ENCODE measurements at places on chromosomes 12 and 14. TPM values are rescaled to one million over a fixed set of nuclear protein-coding genes. Genes with fewer than 3 reads are reported as not detected.

- DNase-seq = peak; percentile 22
- peaks cover 25% of the 10 kb centered on the region for H3K27me3 ChIP-seq
- no peak overlapping the region for H3K4me3 ChIP-seq
Observed at GRCh38 chr12:66087365-66087943, 43.1 kb downstream of the LLPH start.

Gene SLC41A2
- total RNA-seq = 16.4 TPM

Gene ZBTB42
- total RNA-seq = 5.9 TPM

GRCh38 chr12:65293735-65294134 lies 15.3 kb downstream of the MSRB3 start:
- no peak overlapping the region for H3K4me3 ChIP-seq
- H3K4me1 ChIP-seq = no peaks in the 10 kb centered on the region
- no peak for DNase-seq

DNA sequence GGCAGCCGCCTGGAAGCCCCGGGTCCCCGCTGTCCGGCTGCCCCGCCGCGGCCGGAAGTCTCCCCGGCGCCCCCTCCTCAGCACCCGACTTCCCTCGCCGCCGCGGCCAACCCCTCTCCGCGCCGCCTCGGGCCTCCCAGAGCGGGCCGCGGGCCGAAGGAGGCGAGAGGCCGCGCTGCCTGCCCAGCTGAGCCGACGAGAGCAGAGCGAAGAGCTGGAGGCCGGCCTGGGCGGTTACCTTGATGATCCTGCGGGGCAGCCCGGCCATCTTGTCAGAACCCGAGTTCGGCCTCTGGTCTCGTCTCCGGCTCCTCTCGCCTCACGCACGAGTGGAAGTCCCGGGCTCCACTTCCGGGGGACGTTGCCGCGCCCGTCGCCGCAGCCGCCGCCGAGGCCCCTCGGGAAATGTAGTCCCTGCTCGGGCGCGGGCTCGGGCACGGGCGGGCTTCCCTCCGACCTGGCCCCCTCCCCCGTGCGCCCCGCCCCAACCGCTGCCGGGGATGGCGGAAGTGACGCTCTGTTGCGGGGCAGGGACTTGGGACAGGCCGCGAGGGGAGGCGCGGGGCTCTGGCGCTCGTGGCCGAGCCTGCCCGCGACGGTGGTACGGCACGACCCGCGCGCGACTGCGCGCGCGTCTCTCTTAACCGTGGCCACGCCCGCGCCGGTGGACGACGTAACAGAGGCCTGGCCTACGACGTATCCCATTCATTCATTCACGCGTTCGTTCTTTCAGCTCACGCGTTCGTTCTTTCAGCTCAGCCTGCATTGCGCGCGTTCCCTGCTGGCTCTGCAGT lies at the start of gene UBE2N:
UBE2N (minus strand) TSS at position 331 of the 794 bp plus-strand sequence; CDS start at position 268, 63 bp downstream.
- peak within 1 kb of the TSS; percentile 99 for H3K27ac ChIP-seq
- H3K36me3 ChIP-seq = peaks cover 7% of the 10 kb centered on the region
- H3K4me3 ChIP-seq = peak within 1 kb of the TSS; percentile 96

Gene NTF3
- not detected for total RNA-seq

GRCh38 chr12:124506145-124506831 lies 61.1 kb downstream of the NCOR2 start:
- no peaks in the 10 kb centered on the region for H3K27me3 ChIP-seq
- peaks cover 1% of the 10 kb centered on the region for H3K36me3 ChIP-seq
- no peak overlapping the region for H3K4me3 ChIP-seq
- H3K27ac ChIP-seq = no peak overlapping the region
- no peak for DNase-seq

DNA sequence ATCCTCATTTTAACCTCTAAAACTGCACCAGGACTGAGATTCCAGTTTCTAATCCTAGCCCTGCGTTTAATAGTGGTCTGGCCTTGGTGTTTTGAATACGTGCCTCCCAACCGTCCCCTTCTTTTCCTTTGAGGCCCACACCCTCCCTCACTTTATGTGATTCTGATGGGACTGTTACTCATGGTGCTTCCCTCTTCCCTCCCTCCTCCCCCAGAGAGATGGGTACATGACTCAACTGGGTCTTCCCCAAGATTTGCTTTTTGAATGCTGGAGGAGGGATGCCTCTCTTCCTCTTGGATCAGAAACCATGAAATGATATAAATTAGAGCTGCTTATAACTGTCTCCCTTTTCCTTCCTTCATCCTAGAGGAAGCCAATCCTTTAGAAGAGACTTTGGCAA lies 8.2 kb upstream of the PPP2R5E start:
- H3K4me1 ChIP-seq = peaks cover 5% of the 10 kb centered on the region
- H3K4me3 ChIP-seq = no peak overlapping the region
- no peak for DNase-seq
- no peaks in the 10 kb centered on the region for H3K36me3 ChIP-seq
- H3K27ac ChIP-seq = no peak overlapping the region
- peaks cover 11% of the 10 kb centered on the region for H3K27me3 ChIP-seq

DNA sequence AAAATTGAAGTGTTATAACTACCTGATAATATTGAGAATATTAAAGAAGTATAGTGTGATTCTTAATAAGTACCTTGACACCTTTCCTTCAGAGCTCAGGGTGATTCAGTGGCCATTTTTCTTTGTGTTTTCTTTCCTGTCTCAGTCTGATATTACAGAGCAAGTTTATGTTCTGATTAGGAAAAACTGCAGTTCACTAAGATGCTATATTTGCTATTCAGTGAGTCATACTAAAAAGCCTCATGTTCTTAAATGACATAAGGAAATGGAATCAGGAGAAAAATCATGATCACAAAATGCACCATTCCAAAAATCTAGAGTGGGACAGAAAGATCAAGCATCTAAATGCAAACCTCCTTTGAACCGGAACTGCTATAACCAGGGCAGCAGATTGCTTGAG lies 390.6 kb upstream of the ATP2B1 start:
- peaks cover 2% of the 10 kb centered on the region for H3K27me3 ChIP-seq
- no peak overlapping the region for H3K27ac ChIP-seq
- peaks cover 6% of the 10 kb centered on the region for H3K4me1 ChIP-seq
- no peaks in the 10 kb centered on the region for H3K36me3 ChIP-seq

DNA sequence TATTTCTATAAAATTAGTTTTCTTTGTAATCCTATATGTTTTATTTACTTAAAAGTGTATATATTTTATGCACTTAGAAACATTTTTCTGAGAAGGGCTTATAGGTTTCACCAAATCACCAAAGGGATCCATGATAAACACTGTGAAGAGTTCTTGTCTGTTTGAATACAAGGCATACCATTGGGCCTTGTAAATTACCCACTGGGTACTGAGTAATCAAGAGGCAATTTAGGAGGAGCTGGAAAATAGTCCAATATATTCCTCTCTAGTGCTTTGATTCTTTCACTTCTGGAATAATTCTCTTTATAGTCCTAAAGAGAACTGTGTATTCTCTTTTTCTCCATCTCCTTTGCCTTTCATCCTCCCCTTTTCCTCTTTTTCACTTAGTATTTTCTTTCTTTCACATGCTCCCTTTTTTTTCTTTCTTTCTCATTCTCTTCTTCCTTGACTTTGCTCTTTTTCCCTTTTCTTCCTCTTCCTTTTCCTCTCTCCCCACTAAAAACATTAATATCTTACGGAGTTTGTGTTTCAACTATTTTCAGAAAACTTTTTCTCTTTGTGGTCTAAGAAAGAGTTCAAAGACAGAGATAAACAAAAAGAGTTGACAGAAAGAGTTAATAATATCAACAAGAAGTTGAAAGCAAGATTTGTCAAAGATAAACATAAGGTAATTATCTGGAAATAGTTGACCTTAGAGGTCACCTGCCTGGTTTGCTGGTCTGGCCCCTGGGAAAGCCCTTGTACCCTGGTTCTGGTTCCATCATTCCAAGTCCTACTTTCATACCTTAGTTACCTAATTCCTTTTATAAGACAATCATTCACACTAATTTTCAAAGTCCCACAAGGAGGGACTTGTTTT lies 435.3 kb downstream of the RAD51B start:
- DNase-seq = no peak
- H3K27me3 ChIP-seq = no peaks in the 10 kb centered on the region

Data from activated T-helper 1 cell treated with anti-CD3 and anti-CD28 coated beads, Interleukin-12 subunit alpha, Interleukin-12 subunit beta, Interleukin-2, Interleukin-4 antibody, amounts not matched to agents 30 ng/mL and 10 ng/mL and 1 ng/mL, durations not matched to agents 14 hours and 24 hours and 36 hours (primary cell).